ENCODE measurements at places on chromosomes 3 and 15. TPM values are rescaled to one million over a fixed set of nuclear protein-coding genes. Genes with fewer than 3 reads are reported as not detected.

GRCh38 chr3:74469713-74470112 lies 144.7 kb downstream of the CNTN3 start:
- H3K27ac ChIP-seq: no peak overlapping the region
- DNase-seq: no peak
- H3K4me3 ChIP-seq: no peak overlapping the region
- no peaks in the 10 kb centered on the region for H3K36me3 ChIP-seq

GRCh38 chr3:89320186-89320585 lies 212.8 kb downstream of the EPHA3 start:
- no peaks in the 10 kb centered on the region for H3K36me3 ChIP-seq
- no peaks in the 10 kb centered on the region for H3K27me3 ChIP-seq
- no peaks in the 10 kb centered on the region for H3K4me1 ChIP-seq
- DNase-seq: no peak
- H3K4me3 ChIP-seq: no peak overlapping the region

DNA sequence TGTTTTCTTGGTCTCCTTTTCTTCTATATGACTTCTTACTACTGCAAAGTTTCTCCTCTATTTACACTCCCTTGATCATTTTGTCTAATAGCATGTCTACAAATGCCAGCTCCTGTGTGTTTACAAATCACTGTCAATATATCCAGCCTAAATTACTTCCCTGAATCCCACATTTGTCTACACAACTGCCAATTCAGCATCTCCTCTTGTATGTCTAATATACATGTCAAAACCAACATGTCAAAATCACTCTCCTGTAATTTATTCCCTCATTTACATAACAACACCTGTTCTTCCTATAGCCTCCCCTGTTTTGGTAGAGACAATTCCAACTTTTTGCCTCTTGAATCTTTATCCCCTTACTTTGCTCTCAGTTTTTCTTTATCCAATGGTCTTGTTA lies 359.3 kb downstream of the PLOD2 start:
- H3K4me1 ChIP-seq: no peaks in the 10 kb centered on the region
- H3K27ac ChIP-seq: no peak overlapping the region
- no peak for DNase-seq
- no peaks in the 10 kb centered on the region for H3K36me3 ChIP-seq

Gene CHCHD4
- 14.4 TPM for total RNA-seq

- DNase-seq: no peak
- H3K4me1 ChIP-seq: peaks cover 31% of the 10 kb centered on the region
- no peaks in the 10 kb centered on the region for H3K27me3 ChIP-seq
Measured at GRCh38 chr15:85692873-85693272, 101.9 kb downstream of the KLHL25 start.

Gene SCAANT1
- not detected for total RNA-seq

Gene NUP210
- total RNA-seq: 23.8 TPM

Gene BFSP2
- total RNA-seq: 3.6 TPM

DNA sequence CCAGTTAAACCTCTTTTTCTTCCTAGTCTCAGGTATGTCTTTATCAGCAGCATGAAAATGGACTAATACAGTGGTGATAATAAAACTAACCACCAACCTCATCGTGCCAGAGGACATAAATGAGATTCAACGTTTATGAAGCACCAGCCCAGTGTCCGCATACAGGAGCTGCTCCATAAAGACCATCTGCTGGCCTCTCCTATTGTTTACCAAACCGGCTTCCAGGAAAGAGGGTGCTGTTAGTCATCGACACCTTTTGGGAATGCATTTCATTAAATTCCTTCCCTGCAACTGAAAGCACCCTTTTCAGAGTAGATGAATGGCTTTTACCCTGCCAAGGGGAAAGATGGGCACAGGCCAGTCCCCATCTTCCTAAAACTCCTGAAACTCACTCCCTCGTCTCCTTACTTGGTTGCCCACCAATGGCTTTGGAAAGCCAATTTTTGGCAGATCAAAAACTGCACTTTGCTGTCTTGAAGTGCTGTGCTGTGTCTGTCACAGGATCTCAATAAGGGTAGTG lies 122.1 kb downstream of the AQP9 start:
- H3K27ac ChIP-seq: no peak overlapping the region
- DNase-seq: no peak
- no peaks in the 10 kb centered on the region for H3K27me3 ChIP-seq
- no peaks in the 10 kb centered on the region for H3K36me3 ChIP-seq
- no peak overlapping the region for H3K4me3 ChIP-seq

GRCh38 chr15:68620721-68621527 lies 42.1 kb downstream of the CORO2B start:
- H3K4me3 ChIP-seq: no peak overlapping the region
- no peaks in the 10 kb centered on the region for H3K4me1 ChIP-seq
- H3K27me3 ChIP-seq: no peaks in the 10 kb centered on the region
- DNase-seq: no peak

Gene LRRN1
- 5.1 TPM for total RNA-seq

DNA sequence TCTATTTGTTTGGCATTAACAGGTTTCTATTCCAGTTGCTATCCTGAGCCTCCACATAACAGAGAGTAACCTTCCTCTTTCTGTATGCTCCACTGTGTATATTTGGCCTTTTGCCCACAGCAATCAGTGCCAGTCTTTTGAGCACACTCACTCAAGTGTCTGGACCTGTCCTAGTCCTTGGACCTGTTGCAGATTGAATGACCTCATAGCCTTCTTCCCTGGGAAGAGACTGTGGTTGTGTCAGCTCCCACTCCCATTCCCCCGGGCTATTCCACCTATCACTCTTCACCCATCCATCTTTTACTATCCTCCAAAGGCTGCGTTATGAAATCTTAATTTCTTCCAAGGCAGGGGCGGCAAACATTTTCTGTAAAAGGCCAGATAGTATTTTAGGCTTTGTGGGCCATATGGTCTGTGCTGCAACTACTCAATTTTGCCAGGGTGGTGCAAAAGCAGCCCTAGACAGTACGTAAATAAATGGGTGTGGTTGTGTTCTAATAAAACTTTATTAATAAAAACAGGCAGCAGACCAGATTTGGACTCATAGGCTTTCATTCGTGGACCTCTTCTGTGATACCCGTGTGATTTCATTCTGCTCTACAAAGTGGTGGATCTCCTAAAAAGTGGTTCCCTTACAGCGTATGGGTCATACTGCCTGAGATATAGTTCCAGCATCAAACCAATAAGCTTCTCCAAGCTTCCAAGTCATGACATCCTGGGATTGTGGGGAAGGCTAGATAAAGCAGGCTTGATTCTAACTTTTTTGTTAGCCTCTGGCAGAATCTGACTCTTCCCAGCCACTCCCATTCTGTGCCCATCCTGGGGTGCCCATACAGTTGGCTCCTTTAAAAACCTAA lies 57.4 kb downstream of the CDAN1 start:
- H3K4me3 ChIP-seq: no peak overlapping the region
- no peak overlapping the region for H3K27ac ChIP-seq
- H3K4me1 ChIP-seq: no peaks in the 10 kb centered on the region
- no peak for DNase-seq

Gene ZBTB47
- total RNA-seq: 2.5 TPM

Gene LYZL4
- 0.14 TPM for total RNA-seq

DNA sequence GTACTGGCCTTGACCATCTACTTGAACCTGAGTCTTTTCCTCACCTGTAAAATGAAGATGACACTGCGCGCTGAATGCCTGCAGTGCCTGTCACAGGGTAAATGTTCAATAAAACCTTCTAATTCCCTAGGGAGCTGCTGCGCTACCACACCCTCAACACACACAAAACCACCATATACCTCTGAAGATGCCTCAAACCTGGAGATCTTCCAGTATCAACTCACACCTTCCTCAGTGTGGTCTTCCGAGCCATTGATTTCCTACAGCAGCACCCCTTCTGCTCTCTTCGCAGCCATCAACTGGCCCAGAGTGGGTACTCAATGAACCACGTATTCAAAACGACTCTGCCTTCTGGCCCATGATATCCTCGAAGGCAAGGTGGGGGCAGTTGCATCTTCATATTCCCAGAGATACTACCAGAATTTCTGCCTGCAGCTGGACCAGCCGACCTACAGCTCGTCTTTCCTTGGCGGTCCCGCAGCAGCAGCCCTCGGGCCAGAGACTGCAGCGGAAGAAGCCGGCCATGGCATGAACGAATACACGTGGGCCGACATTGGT lies 695 bp downstream of the RPL32 start:
- H3K36me3 ChIP-seq: peaks cover 30% of the 10 kb centered on the region
- no peaks in the 10 kb centered on the region for H3K27me3 ChIP-seq
- no peak for DNase-seq
- peak overlapping the region; percentile 91 for H3K27ac ChIP-seq

Gene BOC
- 5.5 TPM for total RNA-seq

- DNase-seq: no peak
- no peak overlapping the region for H3K4me3 ChIP-seq
- H3K27me3 ChIP-seq: no peaks in the 10 kb centered on the region
- peaks cover 19% of the 10 kb centered on the region for H3K36me3 ChIP-seq
Measured at GRCh38 chr3:14943042-14943441, 4.3 kb upstream of the NR2C2 start.

- H3K4me1 ChIP-seq: no peaks in the 10 kb centered on the region
- H3K36me3 ChIP-seq: no peaks in the 10 kb centered on the region
- H3K27ac ChIP-seq: no peak overlapping the region
- H3K4me3 ChIP-seq: no peak overlapping the region
- no peak for DNase-seq
Measured at GRCh38 chr3:72673011-72673771, 175.1 kb downstream of the SHQ1 start.

- H3K27me3 ChIP-seq: peaks cover 11% of the 10 kb centered on the region
- no peak overlapping the region for H3K4me3 ChIP-seq
- H3K27ac ChIP-seq: no peak overlapping the region
- no peaks in the 10 kb centered on the region for H3K4me1 ChIP-seq
Measured at GRCh38 chr15:89917442-89918101, 4.8 kb upstream of the ARPIN start.
